Cerebellar cortex (tissue), 1 donor: ENCODE measurements at places on chromosomes 7 and 10.

DNA sequence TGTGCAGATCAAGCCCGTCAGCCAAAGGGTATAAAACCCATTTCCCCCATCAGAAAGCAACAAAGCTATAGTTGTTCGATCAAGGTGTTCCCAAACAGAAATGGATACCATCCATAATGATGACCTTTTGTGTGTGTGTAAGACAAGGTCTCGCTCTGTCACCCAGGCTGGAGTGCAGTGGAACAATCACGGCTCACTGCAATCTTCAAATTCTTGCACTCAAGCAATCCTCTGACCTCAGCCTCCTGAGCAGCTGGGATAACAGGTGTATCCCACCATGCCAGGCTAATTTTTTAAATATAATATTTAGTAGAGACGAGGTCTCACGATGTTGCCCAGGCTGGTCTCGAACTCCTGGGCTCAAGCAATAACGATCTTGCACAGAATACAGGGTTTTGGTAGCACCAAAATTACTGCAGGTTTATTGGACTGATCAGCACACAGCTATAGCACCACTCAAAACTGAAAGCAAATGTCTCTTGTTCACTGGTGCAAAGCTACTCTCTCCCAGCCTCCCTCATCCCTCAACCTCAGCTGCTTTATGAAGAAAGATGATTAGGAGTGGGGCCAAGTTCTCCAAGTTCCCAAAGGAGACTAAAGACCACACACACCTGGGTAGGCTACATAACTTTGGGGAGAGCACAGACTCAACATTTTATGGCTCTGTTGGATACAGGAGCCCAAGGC, 80.5 kb downstream of the ABI1 start:
- no peak for DNase-seq

- DNase-seq, result peak; percentile 48
Observed at GRCh38 chr10:97822261-97822687, 27.4 kb upstream of the GOLGA7B start.

DNA sequence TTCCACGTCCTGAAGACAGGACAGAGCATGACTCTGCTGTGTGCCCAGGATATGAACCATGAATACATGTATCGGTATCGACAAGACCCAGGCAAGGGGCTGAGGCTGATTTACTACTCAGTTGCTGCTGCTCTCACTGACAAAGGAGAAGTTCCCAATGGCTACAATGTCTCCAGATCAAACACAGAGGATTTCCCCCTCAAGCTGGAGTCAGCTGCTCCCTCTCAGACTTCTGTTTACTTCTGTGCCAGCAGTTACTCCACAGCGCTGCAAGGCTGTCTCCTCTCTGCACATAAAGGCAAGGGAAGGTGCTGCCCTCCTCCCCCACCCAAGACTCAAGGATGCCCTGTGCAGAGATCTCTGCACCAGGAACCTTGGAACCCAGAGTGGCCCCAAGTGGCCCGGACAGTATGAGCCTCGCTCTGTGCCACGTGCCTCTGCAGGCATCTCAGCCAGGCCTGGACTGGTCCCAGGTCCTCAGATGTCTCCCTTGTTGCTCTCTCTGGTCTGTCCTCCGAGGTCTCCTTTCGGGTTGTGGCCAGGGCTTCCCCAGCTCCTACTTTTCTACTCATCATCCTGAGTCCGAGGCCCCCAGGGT, 230.3 kb upstream of the PRSS58 start:
- no peak for DNase-seq

DNA sequence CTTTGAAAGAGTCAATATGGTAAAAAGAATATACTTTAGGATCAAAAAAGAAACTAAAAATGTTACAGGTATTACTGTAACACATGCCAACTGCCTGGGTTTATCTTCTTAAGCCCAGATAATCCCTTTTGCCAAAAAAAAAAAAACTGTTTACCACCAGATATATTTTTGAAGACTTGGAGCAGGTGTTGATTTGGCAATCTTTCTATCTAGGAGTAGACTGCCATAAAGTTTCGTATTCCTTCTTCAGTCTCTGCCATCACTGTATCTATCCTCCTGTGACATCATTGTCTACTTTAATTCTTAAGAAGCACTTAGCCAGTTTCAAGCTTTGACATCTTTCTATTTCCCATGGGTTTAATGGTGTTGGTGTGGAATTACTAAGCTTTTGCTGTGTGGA, 161.0 kb downstream of the ST7 start:
- DNase-seq, result no peak

GRCh38 chr7:77702968-77703472, 6.8 kb downstream of the RSBN1L start:
- DNase-seq, result no peak

DNA sequence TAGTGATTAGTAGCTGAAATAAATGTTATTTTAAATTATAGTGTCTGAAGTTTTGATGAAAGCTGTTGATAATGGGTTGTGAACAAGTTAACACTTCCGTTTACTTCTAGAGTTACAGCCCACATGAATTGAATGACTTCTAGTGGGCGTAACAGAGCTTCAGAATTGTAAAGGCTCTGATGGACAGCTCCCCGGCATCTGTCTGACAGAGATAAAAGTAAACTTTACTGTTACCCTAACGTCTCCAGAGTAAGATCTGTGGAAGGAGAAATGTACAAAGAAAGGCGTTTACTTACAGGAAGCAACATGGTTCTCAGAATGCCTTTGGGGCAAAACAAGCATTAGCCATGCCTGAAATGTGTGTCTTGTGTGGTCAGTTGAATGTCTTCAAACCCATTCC, 124.4 kb downstream of the ADARB2 start:
- no peak for DNase-seq

GRCh38 chr10:15313047-15313446, 58.0 kb downstream of the FAM171A1 start:
- DNase-seq, result peak; percentile 66

DNA sequence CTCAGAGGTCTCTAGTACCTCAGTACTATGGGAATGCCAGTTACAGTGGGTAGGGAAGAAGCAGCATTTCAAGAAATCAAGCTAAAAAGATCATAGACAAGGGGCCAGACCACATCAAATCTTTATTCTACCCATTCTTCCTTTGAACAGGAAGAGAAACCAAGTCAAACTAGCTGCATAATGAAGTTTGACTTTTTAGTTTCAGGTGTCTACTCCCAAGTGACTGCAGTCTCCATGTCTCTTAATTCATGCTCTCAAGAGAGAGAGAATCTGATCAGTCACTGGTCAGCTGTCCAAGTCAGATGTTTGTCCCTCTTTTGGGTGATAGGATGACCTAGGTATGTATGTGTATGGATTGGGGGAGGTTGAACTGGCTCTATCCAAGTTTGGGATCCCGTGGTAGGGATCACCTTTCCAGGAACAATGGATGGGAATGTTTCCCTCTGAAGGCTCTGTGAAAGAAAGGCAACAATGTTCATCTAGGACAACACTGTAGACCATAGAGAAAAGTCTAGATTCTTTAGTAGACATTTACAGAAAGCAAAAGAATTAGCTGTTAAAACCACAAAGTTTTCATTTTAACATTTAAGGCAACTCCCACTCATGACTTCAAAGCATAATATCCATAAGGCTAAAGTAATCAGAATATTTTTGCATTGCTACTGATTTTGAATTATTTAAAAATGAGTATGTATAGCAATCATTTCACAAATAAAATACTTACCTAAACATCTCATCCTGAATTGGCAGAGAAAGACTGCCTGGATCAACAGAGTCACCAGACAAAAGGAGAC, 30.1 kb upstream of the PRTFDC1 start:
- no peak for DNase-seq

GRCh38 chr10:100554902-100555301, 19.2 kb downstream of the HIF1AN start:
- DNase-seq, result no peak

DNA sequence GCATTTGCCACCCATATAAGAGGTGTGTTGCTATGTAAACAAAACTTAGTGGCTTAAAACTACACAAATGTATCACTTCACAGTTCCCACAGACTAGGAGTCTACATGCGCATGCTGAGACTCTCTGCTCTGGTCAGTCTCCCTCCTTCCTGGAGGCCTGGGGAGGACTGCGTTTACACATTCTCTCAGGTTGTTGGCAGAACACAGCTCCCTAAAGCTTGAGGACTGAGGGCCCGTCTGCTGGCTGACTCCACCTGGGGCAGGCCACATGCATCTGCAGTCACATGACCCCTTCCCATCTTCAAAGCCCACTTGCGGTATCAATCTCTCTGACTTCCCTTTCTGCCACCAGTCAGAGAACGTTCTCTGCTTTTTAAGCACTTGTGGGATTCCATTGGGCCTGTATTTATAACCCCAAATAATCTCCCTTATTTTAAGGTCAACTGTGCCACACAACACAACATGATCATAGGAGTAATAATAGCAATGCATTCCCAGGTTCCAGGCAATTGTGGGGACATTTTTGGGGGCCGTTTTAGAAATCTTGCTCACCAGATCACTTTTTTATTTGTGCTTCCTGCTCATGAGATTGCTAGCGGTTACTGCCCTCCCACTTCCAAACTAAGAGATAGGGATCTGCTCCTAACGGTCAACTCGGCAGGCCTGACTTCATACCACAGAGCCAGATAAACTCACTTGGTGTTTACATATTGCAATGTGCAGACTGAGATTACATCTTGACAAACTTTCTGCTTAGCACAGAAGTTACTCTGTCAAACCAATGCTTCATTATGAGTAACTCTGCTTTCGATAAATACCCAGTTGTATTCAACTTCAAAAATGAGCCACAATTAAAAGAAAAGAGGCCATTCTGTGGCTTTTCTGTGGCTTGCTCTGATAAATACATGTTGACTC, 96.3 kb downstream of the ALOX5 start:
- DNase-seq, result no peak

GRCh38 chr7:97346349-97346748, 228.9 kb downstream of the SDHAF3 start:
- DNase-seq, result no peak

- no peak for DNase-seq
Observed at GRCh38 chr10:11861341-11861740, 38.2 kb downstream of the PROSER2 start.

DNA sequence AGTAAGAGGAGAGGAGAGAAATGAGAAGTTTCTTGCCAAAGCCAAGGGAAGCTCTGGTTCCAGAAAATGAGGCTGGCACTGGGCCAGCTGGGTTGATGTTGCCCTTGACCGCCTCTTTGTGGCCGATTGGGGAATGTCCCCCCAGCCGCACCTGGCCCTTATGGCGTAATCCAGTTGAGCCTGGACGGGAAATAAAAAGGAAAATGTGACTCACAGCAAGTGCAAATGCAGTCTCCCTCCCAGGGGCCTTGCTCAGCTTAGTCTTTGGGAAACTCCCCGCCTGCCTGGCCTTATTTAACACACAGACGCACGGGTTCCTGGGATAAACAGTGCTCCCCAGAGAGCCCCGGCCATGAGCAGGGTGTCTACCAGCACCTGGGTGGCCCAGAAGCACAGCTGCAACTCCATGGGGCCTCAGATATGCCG, 174.8 kb downstream of the KIAA1217 start:
- peak; percentile 24 for DNase-seq

DNA sequence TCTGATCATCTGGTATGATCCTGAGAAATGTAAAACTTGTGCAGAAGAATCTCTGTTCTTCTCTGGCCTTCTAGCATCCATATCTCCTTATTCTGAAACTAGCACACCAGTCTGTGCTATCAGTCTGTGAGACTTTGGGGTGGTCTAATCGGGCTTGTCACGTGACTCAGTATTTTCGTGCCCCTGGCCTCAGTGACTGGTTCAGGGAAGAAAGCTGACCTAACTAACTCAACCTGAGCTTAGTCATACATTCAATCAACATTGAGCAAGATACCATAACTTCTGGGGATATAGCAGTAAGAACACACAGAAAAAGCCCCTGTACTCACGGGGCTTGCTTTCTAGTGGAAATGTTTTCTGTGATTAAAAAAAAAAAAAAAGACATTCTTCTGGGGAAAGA, 109.3 kb downstream of the DKK1 start:
- DNase-seq, result no peak

- no peak for DNase-seq
Observed at GRCh38 chr7:2017914-2018568, 214.7 kb downstream of the MAD1L1 start.

DNA sequence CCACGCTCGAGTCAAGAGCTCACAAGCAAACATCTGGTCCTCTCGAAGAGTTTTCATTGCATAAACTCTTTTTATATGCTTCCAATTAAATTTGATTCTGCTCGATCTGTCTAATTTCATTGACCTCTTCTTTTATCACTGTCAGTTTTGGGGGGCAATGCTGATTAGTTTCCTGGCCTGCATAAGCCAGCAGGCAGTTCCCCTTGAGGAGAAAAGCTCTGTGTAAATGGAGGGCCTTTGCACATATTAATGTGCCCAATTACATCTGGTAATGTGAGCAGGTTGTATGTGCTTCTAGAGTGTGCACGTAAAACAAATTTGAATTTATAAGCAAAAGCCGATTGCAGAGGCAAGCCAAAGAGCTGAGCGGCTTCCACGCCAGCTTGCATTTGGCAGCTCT, 210.3 kb downstream of the ABCA13 start:
- DNase-seq, result no peak

GRCh38 chr7:93053949-93054943, 63.5 kb downstream of the SAMD9 start:
- DNase-seq, result no peak

DNA sequence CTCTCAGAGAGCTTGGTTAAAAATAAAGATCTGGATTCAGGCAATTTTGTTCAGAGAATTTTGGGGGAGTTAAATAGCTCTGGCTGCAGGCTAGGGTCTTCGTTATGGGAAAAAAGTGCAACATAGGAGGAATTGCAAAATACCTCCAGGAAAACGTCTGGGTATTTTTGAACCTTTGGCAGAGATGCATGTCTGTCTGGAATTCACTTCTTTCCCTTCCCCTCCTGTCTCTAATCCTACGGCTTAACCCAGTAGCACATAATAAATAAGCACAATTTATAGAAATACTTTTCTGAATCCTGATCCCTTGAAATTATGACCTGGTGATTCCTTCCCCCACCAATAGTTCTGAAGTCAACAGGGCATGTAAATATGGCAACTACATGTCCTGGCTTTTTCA, 19.3 kb upstream of the NUP205 start:
- no peak for DNase-seq

DNA sequence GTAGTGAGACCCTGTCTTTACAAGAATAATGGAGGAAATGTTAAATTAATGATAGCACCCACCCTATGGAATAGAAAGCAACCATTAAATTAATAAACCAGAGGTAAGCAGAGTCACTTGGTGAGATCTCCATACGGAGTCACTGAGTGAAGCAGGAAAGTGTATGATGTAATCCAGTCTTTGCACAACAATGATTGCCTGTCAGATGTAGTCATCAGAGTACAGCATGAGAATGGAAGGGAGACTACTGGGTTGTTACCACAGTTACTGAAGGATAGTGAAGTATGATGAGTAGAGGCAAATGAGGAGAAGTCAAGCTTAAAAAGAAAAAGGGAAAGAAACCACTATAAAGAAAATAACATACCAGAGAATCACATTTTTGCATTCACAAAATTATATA, 371.9 kb upstream of the SHH start:
- DNase-seq, result no peak

DNA sequence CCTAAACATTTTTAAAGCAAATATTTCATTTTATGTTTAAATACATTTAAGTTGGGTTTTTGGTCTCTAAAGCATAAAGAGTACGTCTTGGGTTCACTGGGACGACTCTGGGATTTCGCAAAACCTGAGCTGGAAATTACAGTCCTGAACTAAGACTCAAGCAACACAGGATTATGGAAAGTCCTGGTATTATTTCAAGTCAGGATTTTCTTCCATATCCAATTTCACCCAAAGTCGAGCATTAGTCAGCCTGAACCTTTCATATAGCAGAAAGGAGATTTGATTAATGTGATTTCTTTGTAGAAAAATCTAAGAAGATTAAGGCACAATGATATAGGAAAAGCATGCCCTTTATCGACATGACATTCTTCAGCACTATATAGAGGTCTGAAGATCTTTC, 100.0 kb downstream of the MTERF1 start:
- no peak for DNase-seq
